CD8-positive, alpha-beta memory T cell (primary cell): ENCODE measurements at places on chromosomes 6 and 20. TPM values are rescaled to one million over a fixed set of nuclear protein-coding genes. Genes with fewer than 3 reads are reported as not detected.

ARFGEF3 gene
- polyA plus RNA-seq, result not detected

RFX6 gene
- polyA plus RNA-seq, result not detected

LIN28B gene
- not detected for polyA plus RNA-seq

RBM24 gene
- polyA plus RNA-seq, result 0.74 TPM

FOXA2 gene
- not detected for polyA plus RNA-seq

SOBP gene
- 0.30 TPM for polyA plus RNA-seq

LBP gene
- polyA plus RNA-seq, result not detected

NPBWR2 gene
- polyA plus RNA-seq, result not detected

BNIP5 gene
- polyA plus RNA-seq, result not detected
